ENCODE measurements at places on chromosomes 13 and 19.

- DNase-seq, result no peak
Measured at GRCh38 chr13:97342936-97343335, 91.0 kb upstream of the RAP2A start.

DNA sequence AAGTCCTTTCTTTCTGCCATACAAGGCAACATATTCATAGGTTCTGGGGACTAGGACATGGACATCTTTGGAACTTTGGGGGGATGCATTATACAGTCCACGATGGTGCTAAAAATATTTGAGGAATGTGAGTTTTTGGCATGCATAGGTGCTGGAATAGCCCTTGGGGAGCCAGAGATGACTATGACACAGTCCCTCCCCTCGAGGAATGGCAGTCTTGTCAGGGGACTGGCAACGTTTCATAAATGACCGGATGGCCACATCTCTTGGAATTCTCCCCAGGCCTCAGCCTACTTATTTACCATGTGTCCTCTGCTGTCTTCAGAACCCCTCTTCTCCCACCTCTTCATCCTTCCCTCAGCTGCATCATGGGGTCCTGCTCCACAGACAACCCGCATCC is 13.6 kb downstream of the MEIOSIN start:
- DNase-seq, result no peak

DNA sequence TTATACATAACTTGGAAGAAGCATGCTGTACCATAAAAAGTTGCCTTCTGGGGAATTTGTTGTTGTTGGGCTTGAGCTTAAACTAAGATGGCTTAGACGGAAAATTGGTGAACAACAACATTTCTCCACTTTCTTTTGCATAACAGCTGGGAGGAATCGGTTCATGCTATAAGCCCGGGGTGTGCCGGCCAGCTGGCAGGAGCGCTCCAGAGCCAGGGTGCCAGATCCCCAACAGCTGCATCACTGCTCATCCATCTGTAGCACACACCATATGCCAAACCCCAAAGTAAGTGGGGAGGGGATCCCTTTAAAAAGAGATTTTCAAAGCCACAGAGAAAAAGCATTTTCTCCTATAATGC is 419.5 kb upstream of the ARGLU1 start:
- DNase-seq, result no peak

GRCh38 chr13:91356919-91357612 is 9.6 kb downstream of the MIR17HG start:
- no peak for DNase-seq

GRCh38 chr13:99313501-99313900 is 6.3 kb upstream of the GPR183 start:
- DNase-seq, result no peak

DNA sequence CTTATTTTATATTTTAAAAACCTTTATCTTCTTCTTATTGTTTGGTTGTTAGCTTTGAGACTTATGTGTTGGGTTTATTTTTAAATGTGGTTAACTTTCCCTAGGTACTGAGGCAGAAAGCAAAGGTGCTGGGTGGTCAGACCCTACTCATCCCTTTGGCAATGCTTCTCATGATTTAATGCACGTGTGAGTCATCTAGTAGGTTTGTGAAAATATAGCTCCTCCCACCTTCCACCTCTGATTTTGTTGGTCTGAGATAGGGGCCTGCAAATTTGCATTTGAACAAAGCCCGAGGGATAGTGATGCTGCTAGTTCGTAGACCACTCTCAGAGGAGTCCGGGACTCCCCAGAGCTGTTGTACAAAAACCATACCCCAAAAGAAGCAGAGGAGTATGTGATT is 771.3 kb upstream of the ARGLU1 start:
- no peak for DNase-seq

- DNase-seq, result no peak
Measured at GRCh38 chr13:40987606-40988280, 31.4 kb downstream of the ELF1 start.

- DNase-seq, result no peak
Measured at GRCh38 chr13:99740251-99740979, 231.2 kb downstream of the ZIC5 start.

- DNase-seq, result no peak
Measured at GRCh38 chr19:50480281-50481111, 3.8 kb upstream of the GARIN5A start.

DNA sequence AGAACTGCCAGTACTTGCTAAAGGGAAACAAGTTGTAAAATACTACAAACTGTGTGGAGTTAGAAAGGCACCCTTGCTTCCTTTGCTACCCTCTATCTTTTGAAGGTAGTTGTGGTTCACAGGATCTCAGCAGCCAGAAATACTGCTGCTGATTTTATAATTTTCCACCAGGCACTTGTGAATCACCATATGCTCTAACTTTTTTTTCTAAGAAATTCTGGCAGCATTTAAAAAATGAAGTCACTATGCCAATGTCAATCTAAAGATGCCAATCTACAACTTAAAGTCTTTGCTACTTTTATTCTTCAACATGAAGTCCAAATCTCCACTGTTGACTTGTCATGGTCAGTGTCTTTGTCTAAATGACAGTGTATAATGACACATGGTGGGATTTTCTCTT is 327.7 kb downstream of the ITGBL1 start:
- no peak for DNase-seq

- DNase-seq, result no peak
Measured at GRCh38 chr19:2589441-2589840, 113.1 kb downstream of the GNG7 start.

DNA sequence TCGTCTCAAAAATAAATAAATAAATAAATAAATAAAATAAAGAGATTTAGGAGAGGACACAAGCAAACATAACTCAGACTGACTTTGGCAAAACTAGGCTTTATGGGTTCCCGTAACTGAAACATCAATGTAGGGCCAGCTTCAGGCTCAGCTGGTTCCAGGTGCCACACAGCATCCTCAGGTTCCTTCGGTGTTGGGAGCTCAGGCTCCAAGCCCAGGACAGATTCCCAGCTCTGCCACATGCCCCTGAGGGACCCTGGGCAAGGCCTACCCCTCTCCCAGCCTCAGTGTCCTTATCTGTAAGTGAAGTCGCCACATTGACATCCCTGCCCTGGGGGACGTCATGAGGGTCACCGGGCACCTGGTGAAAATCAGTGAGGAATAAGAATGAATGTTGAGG is 18.7 kb downstream of the MISP start:
- DNase-seq, result no peak

DNA sequence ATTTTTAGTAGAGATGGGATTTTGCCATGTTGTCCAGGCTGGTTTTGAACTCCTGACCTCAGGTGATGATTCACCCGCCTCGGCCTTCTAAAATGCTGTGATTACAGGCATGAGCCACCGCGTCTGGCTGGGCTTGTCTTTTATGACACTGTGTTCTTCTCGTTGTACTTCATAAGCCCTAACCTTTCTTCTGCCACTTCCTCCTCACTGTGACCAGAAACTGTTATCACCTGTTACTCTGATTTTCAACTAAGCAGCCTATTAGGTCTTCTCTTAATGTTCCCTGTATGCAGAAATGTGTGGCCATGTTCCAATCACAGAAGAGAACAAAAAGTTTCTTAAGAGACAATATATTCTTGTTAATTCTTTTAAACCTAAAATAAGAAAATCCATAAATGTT is 16.4 kb downstream of the ZNF790 start:
- DNase-seq, result no peak

GRCh38 chr13:23725922-23726321 is 155.7 kb downstream of the TNFRSF19 start:
- no peak for DNase-seq

GRCh38 chr13:98252931-98253470 is 75.9 kb upstream of the RNF113B start:
- DNase-seq, result no peak

DNA sequence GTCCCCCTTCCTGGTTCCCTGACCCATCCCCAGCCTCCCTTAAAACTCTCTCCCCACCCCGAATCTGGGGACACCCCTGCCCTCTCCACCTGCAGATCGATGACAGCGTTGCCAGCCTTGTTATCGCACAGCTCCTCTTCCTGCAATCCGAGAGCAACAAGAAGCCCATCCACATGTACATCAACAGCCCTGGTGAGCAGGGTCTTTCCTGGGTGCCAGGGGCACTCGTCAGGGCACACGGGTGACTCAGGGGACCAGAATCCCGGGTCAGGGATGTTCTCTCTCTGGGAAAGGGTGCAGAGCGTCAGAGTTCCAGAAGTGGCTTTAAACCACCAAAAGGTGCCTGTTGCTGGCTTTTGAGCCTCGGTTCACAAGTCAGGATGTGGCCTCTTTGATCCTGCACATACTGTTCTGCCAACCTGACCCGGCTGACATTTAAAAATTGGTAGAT is 1.0 kb downstream of the CLPP start:
- peak; percentile 39 for DNase-seq

GRCh38 chr19:632579-633067 is 714 bp downstream of the POLRMT start:
- DNase-seq, result no peak

DNA sequence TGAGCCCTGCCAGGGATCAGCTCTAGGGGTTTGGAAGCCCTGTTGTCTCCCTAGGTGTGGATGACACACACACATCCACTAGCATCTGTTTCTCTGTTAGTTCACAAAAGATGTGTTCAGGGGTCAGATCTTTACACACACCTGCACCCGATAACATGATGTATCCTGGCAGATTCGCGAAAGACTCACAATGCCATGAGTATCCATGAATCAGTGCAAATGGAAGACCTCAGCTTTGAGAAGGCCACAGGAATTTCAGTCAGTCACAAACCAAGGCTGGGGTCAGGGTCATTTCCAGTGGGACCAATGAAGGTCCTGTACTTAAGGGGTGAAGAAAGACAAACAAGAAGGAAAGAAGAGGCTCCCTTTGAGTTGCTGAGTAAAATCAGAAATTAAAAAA is 898.2 kb downstream of the UQCRFS1 start:
- DNase-seq, result no peak

GRCh38 chr13:52026246-52026626 is 1.7 kb downstream of the UTP14C start:
- DNase-seq, result no peak

DNA sequence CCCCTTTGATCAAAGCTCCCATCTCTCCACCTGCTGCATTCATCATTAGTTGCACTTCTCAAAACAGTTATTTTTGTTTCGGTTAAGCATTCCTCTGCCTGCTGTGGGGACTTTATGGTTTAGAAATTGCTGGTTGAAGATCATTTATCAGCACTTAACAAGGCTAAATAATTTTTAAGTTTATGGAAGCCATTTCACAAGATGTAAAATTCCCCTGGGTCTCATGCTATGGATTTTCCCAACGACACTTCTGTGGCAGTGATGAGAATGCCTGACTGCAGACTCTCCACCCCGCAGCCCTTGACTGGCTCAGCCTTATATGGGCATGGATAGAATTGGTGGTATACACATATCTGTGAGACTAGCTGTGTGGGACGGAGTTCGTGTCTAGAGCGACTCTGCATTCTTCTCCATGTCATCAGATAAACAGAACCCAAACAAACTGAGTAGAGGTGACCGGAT is 52.8 kb downstream of the COL4A2 start:
- DNase-seq, result no peak

DNA sequence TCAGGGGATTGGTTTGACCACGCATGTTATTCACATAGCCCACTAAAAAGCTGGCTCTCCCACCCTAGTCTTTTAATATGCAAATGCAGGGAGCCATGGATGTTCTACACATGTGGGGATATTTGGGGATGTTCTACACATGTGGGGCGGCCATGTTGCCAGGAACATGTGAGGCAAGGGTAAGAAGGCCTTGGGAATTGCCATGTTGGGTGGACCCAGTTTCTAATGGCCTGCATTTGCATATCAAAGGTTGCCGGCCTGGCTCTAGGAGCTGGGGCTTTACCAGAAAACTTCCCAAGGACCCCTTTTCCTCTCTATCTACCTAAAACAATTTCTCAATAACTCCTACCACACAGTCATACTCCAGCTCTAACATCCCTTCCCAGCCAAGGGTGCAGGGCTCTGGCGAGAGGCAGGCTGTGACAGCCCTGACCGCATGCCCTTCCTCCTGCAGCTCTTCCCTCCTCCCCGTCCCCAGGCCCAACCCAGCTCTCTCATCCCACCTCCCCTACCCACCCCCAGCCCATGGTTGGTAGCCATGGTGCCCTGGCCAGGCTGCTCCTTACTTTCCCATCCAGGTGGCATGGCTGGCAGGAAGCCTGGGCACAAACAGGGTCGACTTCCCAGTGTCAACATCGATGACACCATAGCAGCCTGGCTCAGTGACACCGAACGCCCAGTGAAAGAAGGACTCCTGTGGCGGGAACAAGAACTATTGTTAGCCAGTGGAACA is 11.0 kb downstream of the PEPD start:
- DNase-seq, result no peak

- no peak for DNase-seq
Measured at GRCh38 chr13:104993708-104994107, 1541.8 kb downstream of the EFNB2 start.

DNA sequence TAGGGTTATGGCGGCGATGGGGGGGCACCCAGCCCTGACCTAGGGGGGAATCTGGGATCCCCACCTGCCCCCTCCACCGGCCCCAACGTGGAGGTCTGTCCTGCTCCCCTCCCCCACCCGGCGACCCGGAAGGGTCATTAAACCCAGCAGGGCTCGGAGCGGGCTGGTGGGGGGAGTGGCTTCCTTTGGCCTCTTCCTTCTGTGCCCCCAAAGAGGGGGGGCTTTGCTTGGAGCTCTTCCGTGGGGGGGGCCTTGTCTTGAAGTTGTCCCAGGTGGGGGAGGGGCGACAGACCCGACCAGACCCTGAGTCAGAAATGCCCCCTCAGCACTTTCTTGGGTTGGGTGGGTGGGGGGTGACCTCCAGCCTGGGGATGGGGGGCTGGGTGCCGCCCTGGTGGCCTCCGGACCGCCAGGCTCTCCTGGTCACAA is 1.5 kb downstream of the ARID3A start:
- DNase-seq, result no peak

DNA sequence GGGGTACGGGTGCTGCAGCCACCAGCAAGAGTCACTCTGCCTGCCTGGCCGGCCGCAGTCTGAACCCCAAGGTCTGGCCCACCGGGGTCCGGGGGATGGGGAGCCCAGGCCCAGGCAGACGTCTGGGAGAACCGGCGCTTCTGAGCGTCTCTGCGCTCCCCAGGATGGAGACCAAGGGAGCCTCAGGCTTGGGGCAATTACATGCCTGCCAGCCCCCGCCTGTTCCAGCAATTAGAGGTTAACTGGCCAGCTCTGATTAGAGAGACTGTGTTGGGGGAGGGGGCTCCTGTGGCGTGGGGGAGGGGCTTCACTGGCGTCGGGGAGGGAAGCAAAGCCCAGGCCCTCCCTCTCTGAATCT is 11.9 kb downstream of the MEIS3 start:
- no peak for DNase-seq

Measured in naive thymus-derived CD4-positive, alpha-beta T cell (primary cell).